NCI-H82 (cell line): ENCODE measurements at places on chromosomes 12 and 14.

- DNase-seq: no peak
These were observed 283.9 kb upstream of the PRICKLE1 start for GRCh38 chr12:42873401-42873800.

DNA sequence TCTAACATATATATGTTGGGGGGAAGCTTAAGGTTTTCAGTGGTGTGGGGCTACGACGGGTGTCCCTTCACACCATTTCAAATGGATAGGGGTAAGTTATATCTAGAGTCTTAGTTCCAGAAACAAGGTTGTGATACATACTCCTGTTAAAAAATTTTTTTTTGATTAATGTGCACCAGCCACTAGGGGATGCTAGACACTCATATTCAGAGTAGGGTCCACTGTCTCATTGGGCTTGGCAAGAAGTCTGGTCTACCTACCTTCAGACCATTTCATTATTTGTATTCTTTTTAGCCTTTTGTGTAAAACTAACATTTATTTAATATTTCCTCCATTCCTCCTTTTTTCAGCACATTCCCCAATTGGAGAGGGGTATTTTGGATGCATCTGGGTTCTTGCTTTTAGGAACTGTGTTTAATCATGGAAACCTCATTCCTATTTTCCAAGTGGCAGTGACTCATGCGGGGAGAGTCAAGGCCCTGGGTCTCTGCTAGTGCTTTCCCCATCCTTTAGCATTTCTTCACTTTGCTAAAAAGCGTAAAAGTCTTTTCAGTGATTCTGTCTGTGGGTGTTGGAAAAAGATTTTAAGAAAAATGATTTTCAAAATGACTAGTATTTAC is 33.4 kb downstream of the ANO4 start:
- DNase-seq: peak; percentile 72

DNA sequence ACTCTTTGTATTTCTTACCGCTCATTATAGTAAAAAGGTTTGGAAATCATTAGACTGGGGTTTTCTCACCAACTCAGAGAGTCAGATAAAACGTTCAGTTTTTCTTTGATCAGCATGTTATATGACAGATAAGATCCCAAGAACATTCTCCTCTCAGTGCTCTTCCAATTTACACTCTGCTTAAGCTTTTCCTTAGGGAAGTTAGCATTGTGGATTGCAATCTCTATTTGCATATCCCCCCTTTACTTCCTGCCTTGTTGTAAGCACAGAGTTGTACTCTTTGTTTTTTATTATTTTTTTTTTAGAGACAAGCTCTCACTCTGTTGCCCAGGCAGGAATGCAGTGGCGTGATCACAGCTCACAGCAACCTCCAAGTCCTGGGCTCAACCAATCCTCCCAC is 11.4 kb upstream of the CFAP54 start:
- DNase-seq: no peak

GRCh38 chr12:49233842-49234526 is 30.9 kb upstream of the TUBA1C start:
- peak; percentile 72 for DNase-seq

GRCh38 chr12:38490941-38491340 is 174.4 kb downstream of the ALG10B start:
- no peak for DNase-seq

GRCh38 chr12:96714199-96714598 is 192.9 kb upstream of the NEDD1 start:
- DNase-seq: no peak

GRCh38 chr12:130139567-130140421 is 22.5 kb upstream of the FZD10 start:
- no peak for DNase-seq

- DNase-seq: no peak
These were observed 81.9 kb downstream of the PELI2 start for GRCh38 chr14:56199982-56200577.

DNA sequence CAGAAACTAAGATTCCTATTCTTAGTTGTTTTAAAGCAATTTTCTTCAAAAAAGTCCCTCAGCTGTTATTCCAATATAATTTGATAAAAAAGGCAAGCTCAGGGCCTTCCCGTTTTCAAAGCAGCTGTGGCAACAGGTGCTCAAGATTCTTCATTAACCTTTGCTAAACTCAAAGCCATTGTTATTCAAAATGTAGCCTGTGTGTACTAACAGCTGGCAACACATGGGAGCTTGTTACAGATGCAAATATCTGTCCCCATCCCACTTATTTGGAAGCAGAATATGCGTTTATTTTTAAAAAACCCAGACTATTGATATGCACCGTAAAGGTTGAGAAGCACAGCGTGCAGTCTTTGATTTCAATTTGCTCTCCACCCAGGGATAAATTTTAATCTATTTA is 210.4 kb upstream of the SYT10 start:
- DNase-seq: no peak

DNA sequence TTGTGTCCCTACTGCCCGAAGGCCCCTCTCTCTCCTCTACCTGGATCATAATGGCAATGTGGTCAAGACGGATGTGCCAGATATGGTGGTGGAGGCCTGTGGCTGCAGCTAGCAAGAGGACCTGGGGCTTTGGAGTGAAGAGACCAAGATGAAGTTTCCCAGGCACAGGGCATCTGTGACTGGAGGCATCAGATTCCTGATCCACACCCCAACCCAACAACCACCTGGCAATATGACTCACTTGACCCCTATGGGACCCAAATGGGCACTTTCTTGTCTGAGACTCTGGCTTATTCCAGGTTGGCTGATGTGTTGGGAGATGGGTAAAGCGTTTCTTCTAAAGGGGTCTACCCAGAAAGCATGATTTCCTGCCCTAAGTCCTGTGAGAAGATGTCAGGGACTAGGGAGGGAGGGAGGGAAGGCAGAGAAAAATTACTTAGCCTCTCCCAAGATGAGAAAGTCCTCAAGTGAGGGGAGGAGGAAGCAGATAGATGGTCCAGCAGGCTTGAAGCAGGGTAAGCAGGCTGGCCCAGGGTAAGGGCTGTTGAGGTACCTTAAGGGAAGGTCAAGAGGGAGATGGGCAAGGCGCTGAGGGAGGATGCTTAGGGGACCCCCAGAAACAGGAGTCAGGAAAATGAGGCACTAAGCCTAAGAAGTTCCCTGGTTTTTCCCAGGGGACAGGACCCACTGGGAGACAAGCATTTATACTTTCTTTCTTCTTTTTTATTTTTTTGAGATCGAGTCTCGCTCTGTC is 1.8 kb downstream of the INHBE start:
- no peak for DNase-seq

- DNase-seq: no peak
These were observed 187.4 kb upstream of the SLC16A7 start for GRCh38 chr12:59408431-59408830.

DNA sequence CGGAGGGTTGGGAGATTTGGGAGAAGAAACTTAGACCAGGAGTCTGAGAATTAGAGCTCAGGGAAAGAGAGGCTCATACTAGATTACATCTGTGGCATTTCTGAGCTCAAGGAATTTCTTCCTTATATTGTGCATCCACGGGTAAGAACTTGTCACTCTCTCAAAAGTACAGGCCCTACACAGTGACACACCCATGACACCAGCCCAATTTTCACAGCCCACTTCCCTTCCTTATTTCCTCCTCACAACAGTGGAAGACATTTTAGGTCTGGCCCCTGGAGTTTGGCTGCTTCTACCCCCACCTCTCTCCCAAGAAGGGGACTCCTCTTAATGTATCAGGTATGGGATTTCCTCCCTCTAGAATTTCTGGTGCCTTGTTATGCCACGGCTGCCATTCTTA is 9.2 kb upstream of the ZNF385A start:
- no peak for DNase-seq

- DNase-seq: peak; percentile 85
These were observed 101.0 kb downstream of the DERA start for GRCh38 chr12:16012117-16012516.

- no peak for DNase-seq
These were observed 27.2 kb upstream of the RGS6 start for GRCh38 chr14:71905031-71905430.

GRCh38 chr14:105093431-105094192 is 28.4 kb upstream of the GPR132 start:
- peak; percentile 88 for DNase-seq

- DNase-seq: no peak
These were observed 326.5 kb upstream of the TBX3 start for GRCh38 chr12:115010324-115010995.

GRCh38 chr12:84924981-84925380 is 12.4 kb upstream of the SLC6A15 start:
- peak; percentile 79 for DNase-seq

DNA sequence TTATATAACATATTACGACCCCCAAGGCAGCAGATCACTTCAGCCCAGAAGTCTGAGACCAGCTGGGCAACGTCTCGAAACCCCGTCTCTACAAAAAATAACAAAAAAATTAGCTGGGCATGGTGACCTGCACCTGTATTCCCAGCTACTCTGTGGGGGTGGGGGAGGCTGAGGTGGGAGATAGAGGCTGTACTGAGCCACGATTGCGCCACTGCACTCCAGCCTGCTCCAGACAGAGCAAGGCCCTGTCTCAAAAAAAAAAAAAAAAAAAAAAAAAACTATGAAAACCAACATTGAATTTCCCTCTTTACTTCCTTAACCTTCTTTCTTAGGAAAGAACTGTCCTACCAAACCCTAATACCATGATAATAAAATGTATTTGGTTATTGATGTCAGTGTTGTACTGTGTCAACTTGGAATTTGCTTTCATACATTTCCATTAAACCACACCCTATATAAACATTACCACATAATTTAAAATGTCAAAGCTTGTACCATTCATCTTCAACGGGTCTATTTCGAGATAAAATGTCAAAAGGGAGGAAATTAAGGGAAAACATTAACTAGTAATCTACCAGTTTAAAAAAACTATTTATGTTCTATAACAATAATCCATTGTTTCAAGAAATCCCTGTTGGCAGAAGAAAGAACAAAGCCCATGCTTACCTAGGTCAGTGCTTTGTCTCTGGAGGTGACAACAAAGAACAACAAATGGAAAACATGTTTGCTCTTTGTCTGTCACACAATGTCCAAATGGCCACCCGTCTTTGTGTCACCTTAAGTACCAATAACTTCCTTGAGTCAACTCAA is 17.4 kb downstream of the GALNT4 start:
- no peak for DNase-seq

DNA sequence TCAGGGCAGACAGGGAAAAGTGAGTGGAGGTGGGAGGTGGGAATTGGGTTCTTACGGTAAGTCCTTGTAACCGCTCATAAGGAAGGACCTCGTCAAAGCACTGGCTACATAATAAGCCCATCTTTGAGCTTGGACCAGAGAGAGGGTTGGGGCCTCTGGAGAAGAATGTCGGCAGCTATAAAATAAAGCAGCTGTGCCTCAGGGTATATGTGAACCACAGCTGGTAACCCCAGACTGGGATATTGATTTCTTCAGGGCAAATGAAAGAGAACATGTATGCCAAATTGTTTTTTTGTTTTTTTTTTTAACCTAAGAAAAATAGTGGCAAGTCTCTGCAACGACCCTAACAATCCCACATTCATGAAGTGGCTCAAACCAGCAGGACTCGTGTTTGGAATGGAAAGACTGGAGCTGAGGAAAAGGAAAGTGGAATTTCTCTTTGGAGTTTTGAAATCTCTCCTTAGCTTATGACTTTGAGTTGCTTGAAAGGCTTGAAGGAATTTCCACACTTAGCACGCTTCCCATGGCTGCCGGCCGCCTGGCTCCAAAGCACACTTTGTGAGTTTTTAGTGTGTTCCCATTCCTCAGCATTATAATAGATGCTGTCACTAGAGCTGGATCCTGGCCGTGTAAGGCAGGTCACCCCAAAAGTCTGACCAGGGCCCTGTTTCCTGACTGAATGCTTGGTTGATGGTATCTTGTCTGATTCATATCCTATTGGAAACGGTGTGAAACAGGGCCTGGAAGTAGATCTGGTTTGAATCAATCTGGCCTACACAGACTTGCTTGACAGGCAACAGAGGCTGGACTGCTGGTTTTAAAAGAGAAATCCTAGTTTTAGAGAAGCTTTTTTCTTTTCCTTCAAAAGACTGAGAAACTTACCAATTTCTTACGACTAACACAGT is 244.7 kb downstream of the MSRB3 start:
- DNase-seq: no peak

- DNase-seq: no peak
These were observed 272.0 kb upstream of the E2F7 start for GRCh38 chr12:77337362-77337761.
